ENCODE measurements at places on chromosomes 3 and 15. TPM values are rescaled to one million over a fixed set of nuclear protein-coding genes. Genes with fewer than 3 reads are reported as not detected.

DNA sequence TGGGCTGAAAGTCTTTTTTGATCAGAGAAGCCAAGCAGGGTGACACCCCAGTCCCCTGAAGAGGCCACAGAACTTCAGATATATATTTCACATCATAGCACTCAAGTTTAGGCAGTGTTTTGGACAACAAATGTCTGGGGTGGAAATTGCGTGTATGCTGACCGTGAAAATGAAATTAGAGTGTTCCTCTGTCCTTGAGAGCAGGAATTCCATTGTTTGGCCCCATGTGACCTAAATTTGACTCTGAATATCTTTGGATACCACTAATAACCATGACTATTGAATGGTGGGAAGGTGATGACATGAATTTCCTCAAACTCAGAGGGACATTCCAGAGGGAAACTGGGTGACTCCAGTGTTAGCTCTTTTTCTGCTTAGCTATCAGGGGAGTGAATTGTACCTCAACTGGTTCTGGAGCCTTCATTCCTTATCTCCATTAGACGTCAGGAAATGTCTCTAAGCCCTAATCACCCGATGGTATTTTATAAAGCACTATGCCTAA lies 263.5 kb upstream of the RASGRP1 start:
- DNase-seq, result no peak

DNA sequence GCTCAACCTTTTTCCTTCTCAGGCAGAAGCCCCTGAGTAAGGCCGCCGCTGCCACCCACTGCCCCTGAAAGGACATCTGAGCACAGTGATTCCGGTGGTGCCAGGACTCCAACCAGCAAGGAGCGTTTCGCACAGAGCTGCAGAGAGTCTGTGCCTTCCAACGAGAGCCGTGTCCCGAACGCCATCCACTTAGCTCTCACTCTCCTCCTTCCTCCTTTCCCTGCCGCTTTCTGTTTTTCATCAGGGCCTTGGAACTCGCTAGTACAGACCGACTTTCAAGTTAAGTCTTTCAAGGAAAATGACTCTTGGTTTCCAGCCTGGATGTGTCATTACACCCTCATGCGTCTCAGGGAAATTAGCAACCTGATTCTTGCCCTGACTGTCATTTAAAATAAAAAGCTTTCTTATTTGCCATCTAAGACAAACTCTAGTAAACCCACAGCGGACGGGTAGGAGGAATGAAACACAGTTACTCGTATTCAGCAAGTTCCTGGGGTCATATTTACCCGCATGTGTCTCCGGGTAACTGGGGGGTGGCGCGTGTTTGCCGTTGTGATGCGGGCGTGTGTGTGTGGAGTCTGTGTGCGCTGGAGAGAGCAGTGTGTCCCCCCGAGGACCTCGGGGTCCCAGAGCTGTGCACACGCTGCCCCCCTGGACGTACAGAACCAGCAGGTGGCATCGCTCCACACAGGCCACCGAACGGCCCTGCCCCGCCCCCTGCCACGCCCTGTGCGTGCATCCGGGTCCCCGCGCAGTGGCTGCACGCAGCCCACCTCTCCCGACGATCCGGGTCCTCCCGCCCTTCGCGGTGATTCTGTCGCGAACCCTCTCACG lies 30.4 kb upstream of the ALDH1A3 start:
- DNase-seq, result peak; percentile 55

DNA sequence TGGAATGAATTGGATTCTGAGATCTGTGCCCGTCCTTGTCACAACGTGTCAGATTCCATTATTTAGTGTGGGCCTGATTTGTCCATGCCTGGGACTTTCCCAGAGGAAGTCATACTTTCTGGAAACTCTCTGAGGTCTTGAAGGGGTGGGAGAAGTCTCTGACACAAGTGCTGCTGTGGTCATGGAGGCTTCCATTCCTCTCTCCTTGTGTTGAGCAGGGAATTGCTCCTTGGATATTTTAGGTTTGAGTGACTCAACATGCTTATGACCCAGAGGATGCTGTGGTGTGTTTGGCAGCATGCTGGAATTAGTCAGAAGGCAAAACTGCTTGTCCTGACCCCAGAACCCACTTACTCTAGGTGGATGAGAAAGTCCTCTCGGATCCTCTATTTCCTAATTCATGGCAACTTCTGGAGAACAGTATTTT lies 132.1 kb downstream of the LPP start:
- DNase-seq, result no peak

GRCh38 chr3:182027366-182027765 lies 315.6 kb downstream of the SOX2 start:
- no peak for DNase-seq

DNA sequence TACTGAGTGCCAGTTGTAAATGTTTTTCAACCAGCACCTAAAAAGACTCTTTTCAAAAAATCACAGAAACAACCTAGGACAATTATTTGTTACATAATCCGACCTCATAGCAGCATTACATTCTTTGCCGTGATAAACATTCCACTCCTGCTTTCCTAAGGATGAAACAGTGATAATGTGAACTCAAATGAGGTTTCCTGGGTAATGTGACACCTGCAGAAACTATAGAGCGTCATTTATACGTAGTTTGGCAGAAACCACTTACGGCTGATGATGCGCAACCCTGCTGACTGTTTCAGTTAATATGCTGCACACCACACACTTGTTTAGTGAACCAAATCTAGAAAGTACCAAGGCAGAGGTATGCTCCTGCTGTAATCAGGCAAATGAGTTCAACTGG lies 55.8 kb downstream of the SEMA6D start:
- no peak for DNase-seq

- DNase-seq, result no peak
Measured at GRCh38 chr3:37924453-37924852, 62.8 kb downstream of the CTDSPL start.

DNA sequence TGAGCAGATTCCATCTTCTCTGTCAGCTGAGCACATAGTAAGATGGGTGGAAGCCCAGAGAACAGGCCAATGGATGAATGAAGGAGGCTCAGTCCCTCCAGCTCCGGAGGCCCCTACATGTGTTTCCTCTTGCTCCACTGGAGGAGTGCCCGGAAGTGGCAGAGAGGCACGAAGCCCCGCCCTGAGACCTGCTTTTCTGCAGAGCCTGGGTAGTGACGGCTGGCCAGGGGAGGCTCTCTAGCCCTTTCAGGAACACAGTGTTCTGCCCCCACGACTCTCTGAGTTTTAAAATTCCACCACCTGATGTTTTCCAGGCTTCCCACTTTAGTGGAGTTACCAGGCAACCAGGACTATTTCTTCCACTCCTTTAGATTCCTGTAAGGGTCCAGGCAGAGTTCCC lies 149.4 kb upstream of the SLC6A11 start:
- no peak for DNase-seq

GRCh38 chr3:62241279-62241678 lies 132.1 kb downstream of the FEZF2 start:
- no peak for DNase-seq

The MOBP gene
- not detected for total RNA-seq

The BCL2A1 gene
- 18.7 TPM for total RNA-seq

The MYO5C gene
- 0.93 TPM for total RNA-seq

The GPR15 gene
- total RNA-seq, result 9.6 TPM

The PPP1R14D gene
- not detected for total RNA-seq
